Inflammatory macrophage treated with lipopolysaccharide for 4 hours (primary cell): ENCODE measurements at places on chromosomes 16 and 17.

- DNase-seq, result no peak
Measured at GRCh38 chr17:36935671-36936454, 1.4 kb upstream of the LHX1 start.

- peak; percentile 95 for DNase-seq
Measured at GRCh38 chr17:29148790-29149430, 31.3 kb downstream of the MYO18A start.

- DNase-seq, result no peak
Measured at GRCh38 chr17:31486351-31487062, 95.0 kb downstream of the RAB11FIP4 start.

DNA sequence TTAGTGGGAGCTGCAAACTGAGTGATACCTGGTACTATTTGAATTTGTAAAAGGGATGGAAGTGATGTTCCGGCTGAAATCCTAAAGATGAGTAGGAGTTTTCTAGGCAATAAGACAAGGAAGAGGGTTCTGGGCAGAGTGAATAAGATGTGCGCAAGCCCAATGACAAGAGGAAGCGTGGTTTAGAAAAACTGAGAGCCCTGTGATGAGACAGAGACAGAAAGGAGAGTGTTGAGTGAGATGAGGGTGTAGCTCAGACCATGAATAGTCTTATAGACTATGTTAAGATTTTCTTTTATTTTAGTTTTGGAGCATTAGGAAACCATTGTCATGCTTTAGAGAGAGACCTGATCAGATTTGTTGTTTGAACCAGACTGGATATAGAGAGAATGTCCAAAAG, 50.2 kb downstream of the COX10 start:
- no peak for DNase-seq

GRCh38 chr16:5928476-5929065, 831.0 kb upstream of the EEF2KMT start:
- no peak for DNase-seq

DNA sequence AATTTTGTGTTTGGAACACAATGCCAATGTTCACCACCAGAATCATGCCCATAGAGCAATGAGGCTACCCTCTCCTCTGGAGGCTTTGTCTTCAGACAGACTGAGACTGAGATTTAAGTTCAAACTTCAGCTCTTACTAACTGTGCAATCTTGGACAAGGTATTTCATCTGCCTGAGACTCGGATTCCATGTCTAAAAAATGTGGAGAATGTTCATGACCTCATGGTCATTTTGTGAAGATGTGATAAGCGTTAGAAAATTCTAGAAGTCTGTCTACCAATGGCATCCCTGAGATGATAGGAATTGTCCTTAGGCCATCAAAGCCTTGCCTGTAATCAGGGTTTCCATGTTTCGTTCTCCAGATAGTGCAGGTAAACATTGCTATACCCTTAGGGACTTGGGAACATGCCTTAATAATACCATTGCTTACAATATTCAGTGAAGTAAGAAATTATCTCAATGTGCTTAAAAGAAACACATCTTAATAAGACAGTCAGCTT, 388.2 kb upstream of the MAF start:
- DNase-seq, result no peak

DNA sequence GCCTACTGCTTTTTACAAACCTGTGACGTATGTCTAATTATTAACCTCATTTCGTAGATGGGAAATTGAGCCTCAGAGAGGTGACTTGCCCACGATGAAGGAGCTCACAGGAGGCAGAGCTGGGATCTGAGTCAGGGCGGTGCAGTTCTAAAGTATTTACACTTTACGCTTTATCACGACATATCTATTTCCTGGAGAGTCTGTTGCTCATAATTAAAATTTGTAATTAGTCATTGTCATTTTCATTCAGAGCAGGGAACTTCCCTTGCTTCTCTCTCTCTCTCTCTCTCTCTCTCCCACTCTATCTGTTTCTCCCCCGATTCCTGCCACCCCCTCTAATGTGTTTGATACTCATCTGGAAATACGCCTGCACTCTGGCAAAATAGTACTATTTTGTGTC, 5.9 kb downstream of the SLC5A11 start:
- DNase-seq, result no peak

DNA sequence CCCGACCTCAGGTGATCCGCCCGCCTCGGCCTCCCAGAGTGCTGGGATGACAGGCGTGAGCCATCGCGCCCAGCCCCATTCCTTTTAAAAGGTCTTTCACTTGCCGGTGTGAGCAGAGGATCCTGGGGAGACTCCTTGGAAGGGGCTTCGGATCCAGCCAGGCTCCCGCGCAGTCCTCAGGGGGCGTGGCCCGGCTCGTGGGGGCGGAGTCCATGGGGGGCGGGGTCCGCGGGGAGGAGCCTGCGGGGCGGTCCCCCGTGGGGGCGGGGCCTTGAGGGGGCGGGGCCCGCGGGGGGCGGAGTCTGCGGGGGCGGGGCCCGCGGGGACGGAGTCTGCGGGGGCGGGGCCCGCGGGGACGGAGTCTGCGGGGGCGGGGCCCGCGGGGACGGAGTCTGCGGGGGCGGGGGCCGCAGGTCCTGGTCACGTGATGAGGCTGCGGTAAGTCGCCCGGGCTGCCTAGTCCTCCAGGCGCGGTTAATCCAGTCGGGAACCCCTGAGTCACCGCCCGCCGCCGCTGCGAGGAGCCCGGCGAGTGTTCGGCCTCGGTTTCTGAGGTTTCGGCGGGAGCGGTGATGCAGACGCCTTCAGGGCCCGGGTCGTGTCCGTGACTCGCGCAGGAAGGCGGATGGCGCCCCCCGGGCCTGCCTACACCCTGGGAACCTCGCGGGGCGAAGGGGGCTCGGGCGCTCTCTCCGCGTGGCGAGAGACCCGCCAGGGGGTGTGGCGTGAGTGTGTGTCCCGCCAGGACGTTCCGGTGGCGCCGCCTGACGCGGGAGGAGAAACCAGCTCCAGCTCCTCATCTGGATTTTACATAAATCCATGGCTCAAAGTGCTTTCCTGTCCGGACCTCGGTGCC, 23.6 kb upstream of the ABR start:
- peak; percentile 86 for DNase-seq

- no peak for DNase-seq
Measured at GRCh38 chr17:44293509-44294226, 14.7 kb upstream of the RUNDC3A start.

DNA sequence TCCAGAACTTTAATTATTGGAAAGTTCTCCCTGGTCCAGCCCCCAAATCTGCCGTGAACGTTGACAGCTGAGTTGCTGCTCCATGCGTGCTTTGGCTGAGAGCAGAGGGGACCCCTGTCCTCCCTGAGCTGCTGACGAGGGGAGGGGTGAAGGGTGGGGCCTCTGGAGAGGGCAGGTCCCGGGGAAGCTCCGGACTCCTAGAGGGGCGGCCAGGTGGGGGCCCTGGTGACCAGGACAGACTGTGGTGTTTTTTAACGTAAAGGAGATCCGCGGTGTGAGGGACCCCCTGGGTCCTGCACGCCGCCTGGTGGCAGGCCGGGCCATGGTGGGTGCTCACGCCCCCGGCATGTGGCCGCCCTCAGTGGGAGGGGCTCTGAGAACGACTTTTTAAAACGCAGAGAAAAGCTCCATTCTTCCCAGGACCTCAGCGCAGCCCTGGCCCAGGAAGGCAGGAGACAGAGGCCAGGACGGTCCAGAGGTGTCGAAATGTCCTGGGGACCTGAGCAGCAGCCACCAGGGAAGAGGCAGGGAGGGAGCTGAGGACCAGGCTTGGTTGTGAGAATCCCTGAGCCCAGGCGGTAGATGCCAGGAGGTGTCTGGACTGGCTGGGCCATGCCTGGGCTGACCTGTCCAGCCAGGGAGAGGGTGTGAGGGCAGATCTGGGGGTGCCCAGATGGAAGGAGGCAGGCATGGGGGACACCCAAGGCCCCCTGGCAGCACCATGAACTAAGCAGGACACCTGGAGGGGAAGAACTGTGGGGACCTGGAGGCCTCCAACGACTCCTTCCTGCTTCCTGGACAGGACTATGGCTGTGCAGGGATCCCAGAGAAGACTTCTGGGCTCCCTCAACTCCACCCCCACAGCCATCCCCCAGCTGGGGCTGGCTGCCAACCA, at the start of gene MC1R:
MC1R (plus strand) TSS at position 410 of the 895 bp plus-strand sequence; CDS start at position 807, 397 bp downstream.
- no peak for DNase-seq

DNA sequence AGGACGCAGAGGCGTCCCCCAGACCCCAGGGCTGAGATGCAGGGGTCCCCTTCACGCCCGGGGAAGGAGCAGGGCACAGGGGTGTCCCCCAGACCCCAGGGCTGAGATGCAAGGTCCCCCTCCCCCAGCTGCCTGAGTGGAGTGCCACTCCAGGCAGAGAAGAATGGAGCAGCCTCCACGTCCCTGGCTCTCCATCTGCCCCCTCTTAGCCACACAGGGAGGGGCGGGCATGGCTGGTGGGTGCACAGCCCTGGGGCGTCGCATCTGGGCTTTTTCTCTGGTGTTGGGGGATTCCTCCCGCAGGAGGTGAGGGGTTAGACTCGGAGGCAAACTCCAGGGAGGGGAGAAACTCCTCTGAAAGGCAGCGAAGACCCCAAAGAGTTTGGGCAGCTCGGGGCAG, 17.5 kb downstream of the CIBAR2 start:
- DNase-seq, result no peak

DNA sequence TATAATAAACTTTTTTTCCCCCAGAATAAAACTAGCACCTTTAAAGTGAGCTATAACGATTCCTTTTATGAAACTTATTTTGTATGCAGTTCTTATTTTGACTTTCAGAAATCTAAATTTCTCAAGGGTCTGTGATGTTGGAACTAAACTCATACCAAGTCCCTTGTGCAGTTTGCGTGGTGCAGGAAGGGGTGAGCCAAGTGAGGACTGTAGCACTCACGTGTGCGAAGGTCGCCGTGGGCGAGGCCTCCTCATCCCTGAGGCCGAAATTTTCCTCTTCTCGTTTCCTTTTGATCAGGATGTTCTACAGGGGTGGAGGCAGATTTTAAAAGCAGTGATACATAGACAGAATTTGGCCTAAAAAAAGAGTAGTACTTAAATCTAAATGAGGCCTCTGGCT, 73.7 kb downstream of the RPTOR start:
- no peak for DNase-seq

GRCh38 chr16:8631818-8632465, 10.4 kb downstream of the METTL22 start:
- DNase-seq, result peak; percentile 14

DNA sequence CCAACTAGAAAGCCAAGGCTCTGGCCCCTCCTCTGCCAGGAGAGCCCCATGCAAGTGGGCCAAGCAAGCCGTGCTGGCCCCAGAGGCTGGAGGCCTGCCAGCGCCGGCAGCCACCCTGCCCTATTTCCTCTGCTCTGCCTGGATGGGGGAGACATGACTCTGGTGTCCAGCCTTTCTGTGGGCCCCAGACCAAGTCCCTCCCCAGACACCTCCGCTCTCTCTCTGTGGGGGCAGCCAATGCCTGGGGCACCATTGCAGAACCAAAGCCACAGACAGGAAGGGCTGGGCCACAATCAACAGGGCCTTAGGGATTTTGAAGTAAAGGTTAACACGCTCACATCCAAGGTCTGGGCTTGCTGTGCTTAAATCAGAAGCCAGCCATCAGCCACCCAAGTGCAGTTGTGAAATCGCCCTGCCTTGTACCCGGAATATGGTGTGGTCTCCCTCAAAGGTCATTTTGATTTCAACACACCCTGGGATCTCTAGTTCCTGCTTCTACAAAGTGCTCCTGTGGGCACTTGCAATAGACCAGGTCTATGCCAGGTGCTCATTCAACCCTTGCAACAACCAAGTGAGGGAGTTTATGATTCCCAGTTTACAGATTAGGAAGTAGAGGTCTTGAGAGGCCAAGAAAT, 63.5 kb upstream of the TEX2 start:
- DNase-seq, result peak; percentile 91

- DNase-seq, result no peak
Measured at GRCh38 chr17:79670537-79671084, 59.8 kb upstream of the RBFOX3 start.

DNA sequence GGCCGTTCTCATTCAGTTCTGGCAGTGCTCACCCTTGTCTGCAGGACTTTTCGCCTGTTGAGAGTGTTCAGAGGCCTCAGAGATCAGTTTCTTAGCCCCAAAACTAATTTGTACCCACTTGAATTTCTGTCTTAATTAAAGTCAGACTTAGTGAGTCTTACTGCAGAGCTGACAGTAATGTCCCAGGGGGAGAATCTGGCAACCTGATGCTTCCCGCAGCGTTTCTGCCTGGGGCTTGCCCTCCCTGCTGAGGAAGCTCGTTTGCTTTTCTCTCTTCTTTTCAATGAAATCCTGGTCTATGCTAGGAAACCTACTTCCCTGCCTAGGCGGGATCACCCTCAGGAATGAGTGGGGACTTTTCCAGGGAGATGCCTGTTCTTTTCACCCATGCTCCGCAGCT, 25.3 kb downstream of the DBNDD1 start:
- no peak for DNase-seq

- no peak for DNase-seq
Measured at GRCh38 chr16:29763326-29763725, 14.7 kb upstream of the ZG16 start.

GRCh38 chr16:49839017-49839825, 16.7 kb downstream of the ZNF423 start:
- DNase-seq, result no peak

GRCh38 chr17:2230877-2231276, 72.7 kb downstream of the SMG6 start:
- DNase-seq, result no peak

- no peak for DNase-seq
Measured at GRCh38 chr16:49675413-49675812, 180.5 kb downstream of the ZNF423 start.

GRCh38 chr16:87057211-87057881, 259.8 kb downstream of the C16orf95 start:
- DNase-seq, result no peak

- no peak for DNase-seq
Measured at GRCh38 chr16:83723901-83724300, 83.9 kb upstream of the HSBP1 start.

DNA sequence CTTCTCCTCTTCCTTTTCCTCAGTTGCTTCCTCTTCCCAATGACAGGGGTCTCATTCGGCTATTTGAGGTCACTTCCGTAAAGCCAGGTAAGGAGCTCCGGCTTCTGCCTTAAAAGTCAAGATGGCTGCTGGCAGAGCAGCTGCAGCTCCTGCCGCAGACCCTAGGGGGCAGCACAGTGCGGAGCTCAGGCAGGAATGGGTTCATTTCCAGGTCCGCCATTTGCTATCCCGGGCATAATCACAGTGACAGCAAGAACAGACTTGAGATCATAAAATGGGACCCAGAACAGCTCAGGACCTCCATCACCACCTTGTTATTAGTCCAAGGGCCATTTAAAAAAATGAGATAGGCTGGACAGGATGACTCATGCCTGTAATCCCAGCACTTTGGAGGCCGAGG, 199.5 kb downstream of the ZNF18 start:
- DNase-seq, result no peak

- DNase-seq, result no peak
Measured at GRCh38 chr16:50718061-50718760, 23.7 kb upstream of the CYLD start.

GRCh38 chr16:3494386-3494973, 809 bp downstream of the C16orf90 start:
- no peak for DNase-seq

GRCh38 chr16:73210686-73211085, 162.8 kb upstream of the ZFHX3 start:
- no peak for DNase-seq

DNA sequence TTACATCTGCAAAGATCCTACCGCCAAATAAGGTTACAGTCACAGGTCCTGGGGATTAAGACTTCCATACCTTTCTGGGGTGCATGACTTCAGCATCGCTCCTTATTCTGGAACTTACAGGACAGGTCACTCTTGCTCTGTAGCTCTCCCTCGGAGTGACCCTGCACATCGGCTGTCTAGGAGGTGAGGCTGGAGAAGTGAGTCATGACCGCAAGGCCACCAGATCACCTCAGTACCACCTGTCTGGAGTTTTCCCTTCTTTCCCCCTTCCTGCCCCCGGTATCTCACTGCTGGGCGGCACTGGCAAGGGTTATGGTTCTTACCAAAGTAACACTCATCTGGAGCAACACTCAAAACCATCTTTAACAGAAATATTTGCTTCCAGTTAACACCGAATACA, 374.8 kb downstream of the SLC39A11 start:
- no peak for DNase-seq
